Glomerular endothelial cell (primary cell): ENCODE measurements at places on chromosomes 13 and 19.

DNA sequence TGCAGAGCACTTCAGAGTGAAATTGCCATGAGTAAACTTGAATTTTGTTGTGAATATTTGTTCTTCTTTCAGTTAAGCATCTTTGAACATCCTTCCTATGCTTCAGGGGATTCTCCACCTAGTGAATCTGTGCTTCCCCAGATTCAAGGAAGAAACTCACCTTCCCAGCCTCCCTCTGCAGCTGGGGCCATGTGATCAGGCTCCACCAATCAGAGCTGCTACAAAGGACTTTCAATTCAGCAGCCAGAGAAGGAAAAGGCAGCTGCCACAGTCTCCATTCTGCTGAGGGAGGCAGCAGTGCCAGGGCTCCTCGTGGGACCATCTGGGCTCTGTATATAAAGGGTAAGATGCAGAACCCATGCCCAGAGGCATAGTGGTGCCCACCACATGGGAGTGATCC, 89.7 kb upstream of the SIAH3 start:
- DNase-seq = no peak

DNA sequence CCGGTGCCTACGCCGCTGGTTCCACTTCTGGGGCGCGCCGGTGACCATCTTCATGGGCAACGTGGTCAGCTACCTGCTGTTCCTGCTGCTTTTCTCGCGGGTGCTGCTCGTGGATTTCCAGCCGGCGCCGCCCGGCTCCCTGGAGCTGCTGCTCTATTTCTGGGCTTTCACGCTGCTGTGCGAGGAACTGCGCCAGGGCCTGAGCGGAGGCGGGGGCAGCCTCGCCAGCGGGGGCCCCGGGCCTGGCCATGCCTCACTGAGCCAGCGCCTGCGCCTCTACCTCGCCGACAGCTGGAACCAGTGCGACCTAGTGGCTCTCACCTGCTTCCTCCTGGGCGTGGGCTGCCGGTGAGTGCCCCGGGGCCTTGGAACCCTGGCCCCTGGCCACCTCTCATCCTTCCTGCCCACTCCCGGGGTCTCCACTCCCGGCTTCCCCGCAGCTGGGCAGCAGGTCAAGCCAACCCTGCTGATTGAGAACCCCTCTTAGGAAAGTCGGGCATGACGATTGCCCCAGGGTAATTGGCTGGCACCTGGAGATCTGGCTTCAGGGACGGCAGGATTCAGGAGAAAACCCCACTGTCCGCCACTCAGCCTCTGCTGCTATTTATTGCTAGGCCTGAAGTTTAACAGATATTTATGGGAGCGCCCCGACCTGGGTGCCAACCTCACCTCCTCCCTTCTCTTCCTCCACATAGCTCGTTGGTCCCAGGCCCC, 39.1 kb downstream of the TRPM4 start:
- no peak for DNase-seq

GRCh38 chr13:23928985-23929384, 31.7 kb upstream of the C1QTNF9B start:
- DNase-seq = no peak

- no peak for DNase-seq
Observed at GRCh38 chr13:102582256-102582655, 14.5 kb upstream of the TPP2 start.

- no peak for DNase-seq
Observed at GRCh38 chr19:51091895-51092873, 9.5 kb upstream of the KLK14 start.

GRCh38 chr19:36046443-36047050, 7.5 kb downstream of the THAP8 start:
- no peak for DNase-seq

- no peak for DNase-seq
Observed at GRCh38 chr13:39268398-39268797, 230.1 kb downstream of the NHLRC3 start.

- no peak for DNase-seq
Observed at GRCh38 chr19:397321-397720, 11.6 kb downstream of the C2CD4C start.

DNA sequence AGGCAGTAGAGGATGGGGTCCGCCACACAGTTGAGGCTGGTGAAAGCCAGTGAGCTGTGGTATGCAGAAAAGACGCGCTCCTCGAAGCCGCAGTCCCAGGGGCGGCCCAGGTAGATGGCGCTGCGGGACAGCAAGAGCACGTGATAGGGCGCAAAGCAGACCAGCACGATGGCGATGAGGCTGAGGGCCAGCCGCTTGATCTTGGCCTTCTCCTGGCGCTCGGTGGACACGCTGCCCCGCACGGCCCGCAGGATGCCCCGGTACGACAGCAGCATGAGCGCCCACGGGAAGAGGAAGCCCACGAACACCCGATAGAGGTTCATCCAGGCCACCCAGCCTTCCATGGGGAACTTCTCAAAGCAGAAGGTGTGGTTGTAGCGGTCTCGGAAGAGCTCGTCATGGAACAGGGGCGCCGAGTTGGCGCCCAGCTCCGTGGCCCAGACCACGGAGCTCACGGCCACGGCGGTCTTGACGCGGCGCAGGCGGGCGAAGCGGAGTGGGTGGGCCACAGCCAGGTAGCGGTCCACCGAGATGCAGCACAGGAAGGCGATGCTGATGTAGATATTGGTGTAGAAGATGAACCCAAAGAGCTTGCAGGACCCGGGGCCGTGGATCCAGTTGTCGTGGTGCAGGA, 6.5 kb upstream of the OPA3 start:
- no peak for DNase-seq

DNA sequence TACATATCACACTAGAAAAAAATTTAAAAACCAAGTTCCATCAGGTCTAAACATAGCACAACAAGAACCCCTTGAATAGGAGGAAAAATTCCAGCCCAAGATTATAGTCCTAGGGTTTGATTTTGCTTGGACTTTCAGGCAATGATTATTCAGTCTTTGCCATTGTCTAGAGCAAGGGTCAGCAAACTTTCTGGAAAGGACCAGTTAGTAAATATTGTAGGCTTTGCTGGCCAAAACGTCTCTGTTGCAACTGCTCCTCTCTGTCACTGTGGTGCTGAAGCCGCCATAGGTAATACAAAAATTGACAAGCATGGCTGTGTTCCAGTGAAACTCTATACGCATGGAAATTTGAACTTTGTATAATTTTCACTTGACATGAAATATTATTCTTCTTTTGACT, 95.5 kb upstream of the UBAC2 start:
- DNase-seq = no peak

- DNase-seq = no peak
Observed at GRCh38 chr19:1248786-1249297, 459 bp downstream of the MIDN start.

GRCh38 chr19:44304659-44305193, at the start of gene ZNF235:
TSS of gene ZNF235 (minus strand) at chr19:44305025. CDS start at chr19:44303404, 1,621 bp downstream.
- DNase-seq = peak; percentile 93

DNA sequence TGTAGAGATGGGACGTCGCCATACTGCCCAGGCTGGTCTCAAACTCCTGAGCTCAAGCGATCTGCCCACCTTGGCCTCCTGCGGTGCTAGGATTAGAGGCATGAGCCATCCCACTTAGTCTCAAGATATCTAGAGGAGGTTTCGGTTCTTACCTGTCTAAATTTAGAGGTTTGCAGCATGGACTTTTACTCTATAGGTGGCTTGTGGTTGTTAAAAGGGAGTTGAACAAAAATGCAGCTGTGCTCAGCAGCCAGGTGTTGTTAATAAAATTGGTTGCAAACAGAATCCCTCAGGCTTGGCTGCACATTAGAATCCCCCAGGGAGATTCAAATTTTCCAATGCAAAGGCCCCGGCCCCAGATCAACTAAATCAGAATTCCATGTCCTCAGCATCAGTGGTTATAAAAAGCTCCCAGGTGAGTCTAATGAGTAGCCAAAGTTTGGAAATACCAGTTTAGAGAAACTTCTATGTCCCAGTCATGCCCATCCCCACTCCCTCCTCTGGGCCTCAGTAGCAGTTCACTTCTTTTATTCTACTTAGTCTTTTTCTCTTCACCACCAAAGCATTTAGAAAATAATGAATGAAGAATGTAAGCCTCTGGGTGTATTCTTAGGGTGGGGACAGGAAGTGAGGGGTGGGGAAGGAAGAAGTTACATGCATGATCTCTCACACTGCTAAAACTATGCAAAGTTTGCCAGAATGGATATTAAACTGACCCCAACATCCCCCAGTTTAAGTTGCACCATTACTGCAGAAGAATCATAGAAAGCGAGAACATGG, 471.0 kb downstream of the COG6 start:
- no peak for DNase-seq

GRCh38 chr13:46339035-46339666, 47.9 kb downstream of the RUBCNL start:
- DNase-seq = no peak

DNA sequence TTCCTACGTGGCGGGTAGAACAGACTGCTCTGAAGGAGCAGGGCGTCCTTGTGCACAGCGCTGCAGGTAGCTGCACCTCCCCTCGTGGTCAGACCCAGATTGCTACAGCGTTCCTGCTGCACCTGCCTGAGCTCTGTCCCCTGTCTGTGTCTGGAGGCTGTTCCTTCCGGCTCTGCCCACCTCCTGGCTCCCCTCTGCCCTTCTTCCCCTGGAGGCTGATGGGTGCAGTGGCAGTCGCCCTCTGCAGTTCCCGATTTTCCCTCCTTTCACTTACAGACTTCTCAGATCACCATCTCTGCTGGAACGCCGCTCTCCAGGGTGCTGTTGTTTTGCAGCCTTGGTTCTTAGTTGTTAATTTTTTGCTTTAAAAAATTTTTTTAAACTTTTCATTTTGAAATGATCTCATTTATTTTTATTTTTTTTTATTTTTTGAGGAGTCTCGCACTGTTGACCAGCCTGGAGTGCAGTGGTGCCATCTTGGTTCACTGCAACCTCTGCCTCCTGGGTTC, 53.6 kb downstream of the SMARCA4 start:
- DNase-seq = no peak
